G401 (cell line): ENCODE measurements at places on chromosomes 1 and 21. TPM values are rescaled to one million over a fixed set of nuclear protein-coding genes. Genes with fewer than 3 reads are reported as not detected.

DNA sequence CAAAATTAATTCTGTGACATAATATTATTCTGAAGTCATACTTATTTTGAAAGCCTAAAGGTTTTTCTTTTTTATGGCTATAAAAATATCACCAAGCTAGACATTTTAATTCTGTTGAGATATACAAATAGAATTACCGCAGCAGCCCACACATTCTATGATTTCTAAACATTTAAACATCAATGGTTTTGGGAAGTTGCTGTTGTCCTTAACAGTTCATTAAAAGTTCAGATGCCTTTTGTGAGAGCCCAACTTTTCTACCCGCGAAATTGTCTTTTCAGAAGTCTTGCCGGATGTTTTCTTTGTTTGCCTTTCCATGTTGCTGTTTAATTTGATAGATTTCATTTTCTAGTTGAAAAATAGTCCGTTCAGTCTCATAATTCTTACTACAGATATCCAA lies 40.5 kb downstream of the CDC14A start:
- no peak for DNase-seq

DNA sequence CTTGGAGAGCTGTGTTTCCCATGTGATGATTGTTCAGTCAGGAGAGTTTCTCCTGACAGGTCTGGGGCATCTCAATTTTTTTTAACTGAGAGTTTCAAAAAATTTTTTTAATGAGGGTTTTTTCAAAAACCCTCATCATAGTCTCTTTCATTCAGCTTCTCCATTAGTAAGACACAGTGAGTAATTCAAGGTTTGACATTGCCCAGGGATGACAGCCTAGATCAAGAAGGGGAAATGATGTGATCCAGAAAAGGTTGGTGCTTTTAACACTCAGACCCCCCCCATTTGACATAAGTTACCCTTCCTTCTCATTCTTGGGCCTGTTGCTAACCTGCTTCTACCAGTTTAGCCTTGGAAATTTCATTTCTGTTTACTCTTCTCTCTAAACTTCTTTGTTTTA lies 189.4 kb upstream of the HOOK1 start:
- no peak for DNase-seq

- DNase-seq = no peak
These were observed 307.1 kb downstream of the MATN1 start for GRCh38 chr1:30416221-30416820.

- no peak for DNase-seq
These were observed 150.6 kb upstream of the HOOK1 start for GRCh38 chr1:59664166-59664565.

DNA sequence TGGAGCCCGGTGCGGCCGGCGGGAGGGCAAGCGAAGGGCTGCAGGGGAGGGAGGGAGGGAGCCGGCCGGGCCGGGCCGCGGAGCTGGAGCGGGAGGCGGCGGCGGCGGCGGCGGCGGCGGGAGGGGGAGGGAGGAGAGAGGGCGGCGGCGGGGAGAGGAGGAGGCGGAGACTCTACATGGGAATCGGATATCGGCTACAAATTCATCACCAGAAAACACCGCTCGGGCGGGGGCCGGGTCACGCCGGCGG lies at the start of gene AKT3:
TSS of gene AKT3 (minus strand) at position 42 of the 250 bp plus-strand sequence. CDS start 7,073 bp downstream, outside the sequence.
- peak; percentile 81 for DNase-seq

The CELA2B gene
- not detected in 2 replicates for total RNA-seq

The IBA57 gene
- total RNA-seq = 9.7 and 19.0 TPM in 2 replicates
